ENCODE measurements at places on chromosomes 4 and X. TPM values are rescaled to one million over a fixed set of nuclear protein-coding genes. Genes with fewer than 3 reads are reported as not detected.

RAB33A gene
- 0.95 TPM for total RNA-seq

MAGEB6 gene
- not detected for total RNA-seq

PRRG1 gene
- total RNA-seq, result 34.4 TPM

SLC6A14 gene
- total RNA-seq, result 0.44 TPM

NXF3 gene
- not detected for total RNA-seq

FNIP2 gene
- total RNA-seq, result 2.5 TPM

MTMR8 gene
- 1.9 TPM for total RNA-seq

SYTL4 gene
- 23.6 TPM for total RNA-seq

NOX1 gene
- total RNA-seq, result not detected

XG gene
- not detected for total RNA-seq

IL1RAPL2 gene
- 0.43 TPM for total RNA-seq

DNA sequence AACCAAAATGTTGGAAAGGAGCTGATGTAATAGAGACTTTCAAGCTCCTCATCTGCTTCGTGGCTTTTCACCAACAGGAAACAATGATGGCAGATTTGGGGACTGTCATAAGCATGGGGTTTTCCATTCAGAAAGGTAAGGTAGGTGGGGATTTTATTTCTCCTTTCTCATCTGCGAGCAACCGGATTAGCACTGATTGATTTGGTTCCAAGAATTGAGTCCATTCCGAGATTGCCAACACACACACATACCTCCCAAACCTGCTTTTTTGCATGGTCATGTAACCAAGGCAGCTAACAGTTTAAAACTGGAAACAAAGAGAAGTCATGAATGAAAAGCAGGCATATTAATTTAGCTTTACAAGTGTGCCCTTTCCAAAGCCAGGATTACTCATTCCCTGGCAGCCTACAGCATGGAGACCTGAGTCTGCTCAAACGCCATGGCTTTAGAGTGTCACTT is 63.0 kb upstream of the LNX1 start:
- no peak for DNase-seq

DNA sequence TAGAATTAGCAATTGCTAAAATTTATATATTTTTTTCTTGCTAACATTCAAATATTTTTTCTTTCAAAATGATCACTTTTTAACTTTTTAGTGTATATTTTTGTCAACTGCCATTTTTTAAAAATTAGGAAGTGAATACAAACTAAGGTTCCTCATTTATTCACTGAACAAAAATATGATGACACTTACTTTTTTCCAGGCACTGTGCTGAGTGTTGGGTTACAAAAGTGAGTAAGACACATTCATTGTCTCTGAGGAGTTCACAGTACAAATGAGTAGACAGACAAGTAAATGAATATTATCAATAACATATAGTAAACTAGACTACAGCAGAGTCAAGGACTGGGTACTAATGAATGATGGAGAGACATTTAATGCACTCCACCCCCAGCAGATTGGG is 543.5 kb downstream of the PDHA2 start:
- no peak for DNase-seq

DNA sequence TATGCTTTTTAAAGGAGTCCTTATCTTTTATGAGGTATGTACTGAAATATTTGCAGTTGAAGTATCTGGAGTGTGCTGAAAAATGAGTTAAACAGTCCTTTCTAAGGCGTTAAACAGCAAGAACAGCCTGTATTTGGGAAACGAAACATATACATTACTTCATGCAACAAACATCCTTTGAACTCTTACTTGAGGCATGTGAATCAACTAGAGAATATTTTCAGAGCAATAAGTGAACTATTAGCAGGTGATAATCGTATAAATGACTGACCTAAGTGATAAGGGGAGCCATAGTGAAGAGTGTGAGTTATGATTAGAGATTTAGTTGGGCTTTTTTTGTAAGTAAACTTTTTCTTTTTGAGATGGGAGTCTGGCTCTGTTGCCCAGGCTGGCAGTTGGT is 45.9 kb upstream of the RHOH start:
- DNase-seq, result no peak

DNA sequence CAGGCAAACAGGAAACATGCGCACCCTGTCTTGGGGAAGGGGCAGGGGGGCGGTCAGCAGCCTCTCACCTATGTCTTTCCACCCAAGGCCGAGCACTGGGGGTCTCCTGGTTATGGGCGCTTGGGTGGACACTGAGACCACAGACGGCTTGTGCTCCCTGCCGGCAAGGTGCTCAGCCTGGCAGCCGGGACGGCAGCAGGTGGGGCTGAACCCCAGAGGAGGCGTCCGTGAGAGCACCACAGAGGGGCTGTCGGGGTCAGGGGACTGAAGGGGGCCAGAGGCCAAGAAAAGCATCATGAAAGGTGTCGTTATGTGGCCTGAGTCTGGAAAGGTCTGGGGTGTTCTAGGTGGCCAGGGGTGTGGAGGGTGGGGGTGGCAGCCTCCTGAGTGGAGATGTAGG is 19.6 kb downstream of the DOK7 start:
- DNase-seq, result no peak

DNA sequence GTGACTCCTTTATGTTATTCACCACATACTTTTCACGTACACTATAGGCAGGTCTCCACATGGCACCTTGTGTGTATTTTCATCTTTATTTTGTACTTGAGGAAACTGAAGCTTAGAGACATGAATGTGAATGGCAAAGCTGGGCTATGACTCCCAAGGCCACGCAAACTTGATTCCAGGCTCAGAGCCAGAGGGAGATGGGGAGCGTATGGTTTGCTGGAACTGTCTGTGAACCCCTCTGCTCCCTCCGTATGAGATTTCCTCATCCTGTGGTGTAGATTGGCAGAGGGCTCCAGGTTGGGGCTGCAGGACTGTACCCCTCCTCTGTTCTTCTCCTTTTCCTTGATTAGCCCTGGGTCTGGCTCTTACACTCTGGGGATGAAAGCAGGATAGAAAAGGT is 16.1 kb upstream of the STARD8 start:
- no peak for DNase-seq

- DNase-seq, result no peak
Measured at GRCh38 chr4:47372561-47372960, 90.9 kb downstream of the COMMD8 start.

- DNase-seq, result no peak
Measured at GRCh38 chrX:78687586-78687985, 28.5 kb upstream of the RTL3 start.

DNA sequence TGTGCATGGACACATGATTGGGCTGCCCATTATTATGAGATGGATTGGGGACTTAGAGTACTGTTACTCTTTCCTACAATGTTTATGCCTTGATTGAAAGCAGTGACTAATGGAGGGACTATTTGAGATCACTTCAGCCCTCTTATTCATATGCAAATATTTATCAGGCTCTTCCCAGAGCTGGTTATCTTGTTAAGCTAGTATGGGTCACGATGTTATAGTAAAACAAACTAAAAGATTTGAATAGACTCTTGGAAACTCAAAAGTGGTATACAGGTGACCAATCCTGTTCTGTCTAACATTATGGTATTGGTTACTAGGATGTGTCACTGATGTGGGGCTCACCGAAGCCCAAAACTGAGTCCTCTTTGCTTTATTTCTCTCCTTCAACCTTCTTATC is 306.2 kb upstream of the CASK start:
- no peak for DNase-seq

GRCh38 chr4:184392748-184393559 is 81.4 kb downstream of the IRF2 start:
- DNase-seq, result no peak

GRCh38 chrX:53028678-53029077 is 19.9 kb upstream of the GPR173 start:
- no peak for DNase-seq

DNA sequence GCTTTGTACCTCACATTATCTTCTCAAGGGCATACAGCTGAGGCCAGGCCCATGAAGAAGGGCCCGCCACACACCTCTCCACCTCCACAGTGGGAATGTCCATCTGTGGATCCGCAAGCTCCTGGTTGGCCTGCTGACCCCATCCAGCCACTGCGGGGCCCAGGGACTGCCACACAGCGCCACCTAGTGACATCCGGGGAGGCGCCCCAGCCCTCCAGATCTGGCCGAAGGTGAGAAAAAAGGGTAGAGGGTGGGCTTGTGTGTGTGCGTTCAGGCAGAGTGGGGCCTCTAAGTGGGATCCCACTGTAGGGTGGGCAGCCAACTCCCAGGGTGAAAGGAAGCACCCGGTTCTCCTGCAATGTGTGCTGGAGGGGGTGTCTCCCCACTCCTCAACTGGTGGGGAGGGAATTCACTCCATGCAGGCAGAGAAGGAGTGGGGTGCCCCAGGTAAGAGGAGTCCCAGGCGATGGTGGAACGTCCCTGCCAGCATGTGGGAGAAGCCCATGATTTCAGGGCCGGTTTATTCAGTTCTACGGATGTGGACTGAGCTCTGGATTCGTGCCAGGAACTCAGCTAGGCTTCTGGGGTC is 117.3 kb downstream of the ENPP6 start:
- DNase-seq, result no peak

GRCh38 chr4:112315446-112315845 is 18.3 kb downstream of the ALPK1 start:
- DNase-seq, result no peak

DNA sequence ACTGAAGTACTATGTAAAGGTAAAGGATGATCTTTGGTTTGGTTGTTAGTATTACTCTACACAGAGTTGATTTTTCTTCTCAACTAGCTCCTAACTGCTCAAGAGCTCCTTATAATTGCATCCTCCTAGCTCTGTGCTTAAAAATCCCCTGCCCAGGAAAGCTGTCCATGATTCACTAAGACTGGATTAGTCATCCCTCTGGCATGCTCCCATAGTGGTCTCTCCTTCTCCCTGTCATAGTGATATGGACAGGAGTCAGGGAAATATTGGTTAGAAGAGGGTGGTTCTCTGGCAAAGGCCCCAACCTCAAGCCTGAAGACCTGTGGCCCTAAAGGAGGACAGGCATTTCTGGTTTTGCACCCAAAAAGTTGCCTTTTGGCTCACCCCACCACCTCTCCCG is 242.3 kb upstream of the KCNIP4 start:
- DNase-seq, result peak; percentile 39

DNA sequence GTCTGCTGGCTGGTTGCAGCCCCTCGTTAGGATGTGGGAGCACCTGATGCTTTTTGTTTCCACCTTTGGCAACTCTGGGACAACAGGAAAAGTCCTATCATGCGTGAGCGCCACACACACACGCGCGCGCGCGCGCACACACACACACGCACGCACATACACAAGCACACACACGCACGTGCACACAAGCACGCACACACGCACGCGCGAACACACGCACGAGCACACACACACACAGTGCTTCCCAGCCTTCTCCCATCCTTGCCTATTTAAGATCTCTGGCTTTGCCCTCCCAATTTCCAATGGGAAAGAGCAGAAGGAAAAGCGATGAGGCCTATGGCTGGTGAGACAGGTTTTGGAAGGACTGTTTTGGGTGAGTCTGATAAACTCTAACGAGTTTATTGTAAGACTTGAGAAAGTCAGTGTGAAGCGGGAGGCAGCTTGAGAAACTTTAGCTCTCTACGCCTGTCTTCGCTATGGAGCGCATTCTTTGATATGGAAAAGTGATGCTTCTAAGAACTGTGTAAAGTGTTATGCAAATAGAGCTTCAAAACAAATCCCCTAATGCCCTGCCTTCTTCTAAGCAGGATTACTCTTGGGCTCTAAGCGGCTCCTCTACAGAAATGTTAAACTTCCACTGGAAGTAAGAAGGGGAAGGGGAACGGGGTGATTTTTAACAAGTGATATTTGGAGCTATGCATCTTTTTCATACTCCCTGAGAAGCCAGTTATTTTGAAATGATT is 11.8 kb downstream of the SUPT20HL1 start:
- DNase-seq, result no peak

DNA sequence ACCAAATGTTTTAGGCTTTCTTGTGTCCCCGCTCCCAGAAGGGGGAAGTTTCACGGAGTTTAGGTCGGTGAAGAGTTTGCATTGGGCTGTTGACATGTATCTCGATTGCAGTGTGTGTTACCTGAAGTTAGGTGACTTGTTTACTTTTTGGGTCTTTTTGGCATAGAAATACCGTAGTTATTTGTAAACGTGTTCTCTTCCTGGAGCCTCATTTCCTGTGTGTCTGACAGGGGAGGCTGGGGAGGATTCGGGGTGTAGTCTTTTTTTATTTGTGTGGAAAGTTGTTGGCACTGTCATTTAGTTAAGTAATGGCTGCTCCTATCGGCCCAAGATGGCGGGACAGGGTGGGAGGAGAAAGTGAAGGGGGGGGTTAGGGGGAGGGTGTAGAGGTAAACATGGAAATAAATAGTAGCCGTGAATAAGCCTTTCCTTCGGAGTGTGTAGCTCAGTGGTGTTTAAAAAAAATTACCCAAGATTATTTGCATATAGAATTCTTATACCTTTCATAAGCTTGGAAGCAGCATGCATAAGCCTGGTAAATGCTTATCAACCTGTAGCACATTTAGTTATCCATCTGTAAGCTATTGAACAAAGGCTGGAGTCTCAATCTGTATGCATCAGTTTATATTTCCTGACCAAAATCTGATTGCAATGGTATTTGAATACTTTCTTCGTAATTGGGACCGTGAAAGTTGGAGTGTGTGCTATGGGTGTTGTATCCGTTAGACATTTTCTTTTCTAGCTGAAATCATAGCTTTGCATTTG is 1.6 kb downstream of the KDM6A start:
- DNase-seq, result peak; percentile 1

GRCh38 chr4:83195269-83195668 is 80.7 kb upstream of the PLAC8 start:
- DNase-seq, result no peak

DNA sequence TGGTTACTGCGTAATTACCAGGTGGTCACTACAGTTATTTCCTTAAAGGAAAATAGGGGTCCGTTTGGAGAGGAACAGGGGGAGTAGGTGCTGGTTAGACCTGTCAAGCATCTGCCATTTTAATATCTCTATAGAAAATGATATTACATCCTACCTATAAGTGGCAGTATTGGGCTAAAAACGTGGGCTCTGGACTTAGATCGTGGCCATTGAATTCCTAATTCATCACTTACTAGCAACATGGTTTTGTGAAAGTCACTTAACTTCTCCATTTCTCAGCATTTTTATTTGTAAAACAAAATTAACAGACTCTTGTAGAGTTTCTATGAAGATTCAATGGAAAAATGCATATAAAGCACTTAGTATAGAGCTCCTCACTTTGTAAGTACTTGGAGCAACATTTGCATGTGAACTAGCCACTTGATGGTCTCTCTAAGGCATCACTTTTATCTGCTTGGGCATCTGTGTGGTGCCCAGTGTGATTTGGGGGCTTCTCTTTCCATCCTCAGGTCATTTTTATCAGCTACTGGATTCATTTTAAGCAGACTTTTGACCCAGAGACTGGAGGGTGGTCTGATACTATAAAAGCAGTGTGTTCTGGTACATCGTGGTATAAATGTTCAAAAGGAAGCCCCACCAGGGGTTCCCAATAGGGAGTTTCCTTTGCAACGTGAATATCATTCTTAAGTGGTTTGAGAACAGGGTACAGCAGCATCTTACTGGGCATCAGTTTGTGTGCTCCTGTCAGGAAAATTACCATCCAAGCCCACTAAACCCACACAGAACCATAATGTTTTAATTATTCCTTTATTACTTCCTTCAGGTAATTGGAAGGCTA is 42.7 kb upstream of the RASSF6 start:
- DNase-seq, result no peak

- no peak for DNase-seq
Measured at GRCh38 chr4:123446865-123447474, 50.4 kb downstream of the SPRY1 start.

- no peak for DNase-seq
Measured at GRCh38 chrX:153460826-153461225, 9.6 kb downstream of the HAUS7 start.

GRCh38 chrX:39576041-39576872 is 521.5 kb downstream of the BCOR start:
- no peak for DNase-seq
